Muscle of leg (tissue), 16 donors: ENCODE measurements at places on chromosomes 1 and 21.

- DNase-seq = peak; percentile 61
Measured at GRCh38 chr1:66282343-66282852, 251.6 kb upstream of the SGIP1 start.

DNA sequence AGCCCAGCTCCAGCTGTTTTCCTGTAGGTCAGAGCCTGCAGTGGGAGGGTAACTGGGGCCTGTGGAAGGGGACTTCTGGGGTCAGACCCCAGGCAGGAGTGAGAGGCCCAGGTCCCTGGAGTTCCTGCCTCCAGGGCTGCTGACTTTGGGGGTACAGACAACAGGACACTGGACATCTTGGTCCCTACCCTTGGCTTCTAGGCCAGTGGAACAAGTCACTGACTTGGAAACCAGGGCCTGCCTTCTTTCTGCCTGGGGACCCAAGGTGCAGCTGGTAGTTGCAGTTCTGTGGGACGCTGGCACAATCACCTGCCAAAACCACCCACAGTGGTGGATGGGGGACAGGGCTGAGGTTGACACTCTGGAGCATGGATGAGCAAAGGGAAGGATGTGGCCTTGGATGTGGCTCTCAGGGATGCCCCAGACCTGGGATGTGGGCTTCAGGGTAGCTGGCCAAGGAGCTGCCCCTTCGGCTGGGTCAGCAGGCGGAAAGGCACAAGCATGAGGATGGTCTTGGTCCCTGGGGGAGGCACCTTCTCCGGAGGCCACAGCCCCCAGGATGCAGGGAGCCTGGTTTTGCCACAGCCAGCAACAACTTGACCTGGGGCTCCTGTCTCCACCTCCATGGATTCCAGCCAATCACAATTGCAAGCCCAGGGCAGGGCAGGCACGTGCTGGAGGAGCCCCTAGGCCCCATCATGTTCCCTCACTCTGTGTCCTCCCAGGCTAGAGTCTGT lies 5.8 kb downstream of the JMJD4 start:
- no peak for DNase-seq

DNA sequence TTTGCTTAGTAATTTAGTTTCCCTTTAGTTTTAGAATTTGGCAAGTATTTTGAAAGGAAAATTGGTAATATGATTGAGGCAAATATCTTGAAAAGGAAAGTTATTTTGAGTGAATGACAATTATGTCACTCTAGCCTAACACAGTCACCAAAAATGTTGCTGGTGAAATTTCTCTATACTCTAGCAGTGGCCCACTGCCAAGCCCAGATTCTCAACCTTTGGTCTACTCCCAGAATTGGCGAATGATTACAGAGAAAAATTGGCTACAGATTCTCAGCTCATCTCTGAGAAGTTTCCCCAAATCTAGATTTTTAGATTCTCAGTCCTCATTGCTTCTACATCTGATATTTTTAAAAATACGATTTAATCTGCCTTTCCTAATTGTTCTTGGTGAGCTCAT lies 84.9 kb downstream of the PIGK start:
- DNase-seq = peak; percentile 12

GRCh38 chr1:15578921-15579682 lies 5.7 kb downstream of the AGMAT start:
- no peak for DNase-seq

- no peak for DNase-seq
Measured at GRCh38 chr1:223760833-223761232, 48.5 kb downstream of the CAPN2 start.

DNA sequence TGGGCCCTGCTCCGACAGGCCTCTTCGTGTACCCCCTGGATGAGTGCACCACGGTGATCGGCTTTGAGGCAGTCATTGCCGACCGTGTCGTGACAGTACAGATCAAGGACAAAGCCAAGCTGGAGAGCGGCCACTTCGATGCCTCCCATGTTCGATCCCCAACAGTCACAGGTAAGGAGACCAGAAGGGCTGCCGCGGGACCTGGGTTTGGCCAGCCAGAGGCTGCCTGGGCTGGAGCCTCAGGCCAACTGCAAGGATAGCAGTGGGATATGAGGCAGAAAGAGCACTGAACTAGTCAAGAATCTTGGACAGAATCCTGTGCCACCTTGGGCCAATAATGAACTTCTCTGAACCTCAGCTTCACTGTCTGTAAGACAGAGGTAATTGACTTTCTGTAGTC lies 22.1 kb downstream of the VWA5B1 start:
- DNase-seq = no peak

DNA sequence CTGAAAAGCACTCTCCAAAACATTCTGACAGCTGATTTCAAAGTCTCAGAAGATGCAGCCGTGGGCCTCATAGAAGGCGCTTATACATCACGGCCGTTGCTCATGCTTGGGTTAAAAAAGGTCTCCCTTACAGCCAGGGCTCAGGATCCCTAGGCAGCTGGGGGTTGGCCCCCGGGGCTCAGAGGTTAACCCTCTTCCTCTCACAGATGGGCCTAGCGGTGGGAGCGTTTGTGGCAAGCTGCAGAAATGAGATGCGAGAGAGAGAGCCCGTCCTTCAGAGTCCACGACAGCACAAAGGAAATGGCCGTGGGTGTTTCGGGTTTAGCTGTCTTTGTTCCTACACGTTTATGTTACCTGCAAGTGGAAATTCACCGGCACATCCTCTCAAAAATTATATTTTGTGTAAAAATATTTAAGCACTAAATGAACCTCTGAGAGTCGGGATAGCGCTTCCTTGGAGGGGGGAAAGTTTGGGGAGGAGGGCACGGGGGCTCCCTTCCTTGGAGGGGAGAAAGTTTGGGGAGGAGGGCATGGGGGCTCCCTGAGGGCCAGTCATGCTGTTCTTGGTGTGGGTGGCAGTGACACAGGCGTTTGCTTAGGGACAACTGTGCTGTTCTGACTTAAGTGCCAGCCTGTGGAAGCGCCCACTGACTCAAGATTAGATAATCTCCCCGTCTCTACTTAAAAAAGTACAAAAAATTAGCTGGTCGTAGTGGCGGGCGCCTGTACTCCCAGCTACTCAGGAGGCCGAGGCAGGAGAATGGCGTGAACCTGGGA lies 20.5 kb upstream of the PRDM15 start:
- no peak for DNase-seq

GRCh38 chr21:42411197-42411869 lies 7.6 kb downstream of the UBASH3A start:
- DNase-seq = no peak

GRCh38 chr21:17053321-17053720 lies 459.5 kb upstream of the CXADR start:
- no peak for DNase-seq

DNA sequence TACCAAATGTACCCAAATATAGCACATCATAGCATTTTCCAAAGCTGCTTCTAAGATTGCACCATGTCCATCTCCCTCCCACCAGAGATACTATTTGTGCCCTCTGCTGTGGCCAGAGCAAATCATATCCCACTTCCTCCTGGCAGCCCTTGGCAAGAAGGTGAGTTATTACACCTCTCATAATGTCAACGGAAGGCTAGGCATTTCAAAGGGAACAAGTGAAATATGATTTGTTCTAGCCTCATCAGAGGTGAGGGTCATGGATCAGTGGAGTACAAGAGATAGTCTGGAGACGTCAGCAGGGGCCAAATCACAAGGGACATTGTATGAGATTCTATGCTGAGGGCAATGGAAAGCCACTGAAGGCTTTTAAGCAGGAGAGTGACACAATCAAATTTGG lies 90.2 kb upstream of the BCAR3 start:
- DNase-seq = no peak

DNA sequence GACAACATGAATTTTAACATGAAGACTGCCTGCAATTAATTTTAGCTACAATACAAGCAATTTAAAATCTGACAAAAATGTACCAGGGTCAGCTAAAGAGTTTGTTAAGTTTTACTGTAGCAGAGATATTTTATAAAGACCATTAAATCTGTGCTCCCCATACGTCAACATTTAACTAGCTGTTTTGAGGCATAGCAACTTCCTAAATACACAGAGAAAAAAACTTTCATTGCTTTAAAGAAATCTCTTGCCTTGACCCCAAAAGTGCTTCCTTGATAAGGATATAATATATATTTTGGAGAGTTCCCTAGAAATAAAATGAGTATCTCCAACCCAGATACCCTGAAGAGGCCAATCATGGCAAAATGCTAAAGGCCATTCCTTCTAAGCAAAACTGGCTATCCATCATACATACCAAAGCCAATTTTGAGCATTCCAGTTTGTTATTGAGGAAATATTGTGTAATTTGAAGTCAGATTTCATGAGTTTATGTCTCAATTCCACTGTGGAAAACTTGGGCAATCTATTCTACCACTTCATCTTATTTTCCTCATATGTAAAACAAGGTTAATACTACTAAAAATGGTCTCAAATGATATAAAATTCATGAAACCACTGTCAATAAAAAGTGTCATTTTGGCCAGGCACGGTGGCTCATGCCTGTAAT lies 19.1 kb downstream of the ASPM start:
- DNase-seq = no peak

- DNase-seq = no peak
Measured at GRCh38 chr1:76284842-76285241, 210.3 kb downstream of the ST6GALNAC3 start.

DNA sequence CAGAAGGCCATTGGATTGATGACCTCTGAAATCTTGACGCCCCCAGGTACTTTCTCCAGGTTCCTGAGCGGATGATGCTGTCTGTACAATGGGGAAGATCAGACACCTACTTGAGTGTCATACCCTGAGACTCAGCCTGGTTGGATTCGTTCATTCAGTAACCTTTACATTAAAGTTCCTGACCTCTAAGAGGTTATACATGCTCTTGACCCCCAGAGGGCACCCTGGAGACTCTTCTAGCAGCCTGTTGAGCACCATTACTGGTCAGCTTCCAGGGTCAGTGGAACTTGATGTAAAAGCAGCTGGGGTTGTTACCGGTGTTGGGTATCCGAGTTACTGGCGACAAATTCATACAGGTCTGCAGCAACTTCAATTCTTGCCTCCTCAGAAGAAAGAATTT lies 114.3 kb upstream of the ZNF678 start:
- DNase-seq = no peak

DNA sequence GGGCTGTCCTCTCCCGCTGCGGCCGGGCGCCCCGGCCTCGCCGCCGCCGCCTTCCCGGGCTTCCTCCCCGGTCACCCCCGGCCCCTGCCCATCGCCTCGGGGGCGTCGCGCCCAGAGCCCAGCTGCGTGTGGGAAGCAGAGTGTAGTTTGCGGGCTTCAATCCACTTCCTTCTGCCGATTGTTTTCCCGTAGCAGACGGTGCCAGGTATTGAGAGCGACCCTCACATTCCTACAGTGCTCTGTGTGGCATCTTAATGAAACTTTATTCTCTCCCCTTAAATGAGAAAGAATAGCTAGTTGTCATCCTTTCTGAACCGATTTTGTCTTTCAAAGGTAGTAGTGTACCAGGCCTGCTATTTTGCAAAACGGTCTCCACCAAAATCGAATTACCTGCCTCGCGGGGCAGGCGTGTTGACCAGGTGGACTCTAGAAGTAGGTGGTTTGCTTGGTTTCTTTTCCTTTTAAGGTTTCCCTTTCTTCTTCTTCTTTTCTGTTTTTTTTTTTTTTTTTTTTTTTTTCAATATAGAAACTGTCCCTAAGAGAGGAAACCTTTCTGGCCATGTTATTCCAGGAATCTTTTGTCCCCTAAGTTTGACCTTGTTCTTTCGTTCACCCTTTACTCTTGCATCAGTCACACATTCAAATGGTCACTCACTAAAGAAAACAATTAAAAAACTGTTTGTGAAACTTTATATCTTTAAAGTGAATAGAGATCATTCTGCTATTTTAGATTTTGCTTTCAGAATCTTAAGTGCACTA lies 881 bp downstream of the USP25 start:
- DNase-seq = no peak

- DNase-seq = peak; percentile 46
Measured at GRCh38 chr1:19799230-19800075, at the start of gene TMCO4. Gene TMCO4 (minus strand): TSS chr1:19799916. CDS start chr1:19780758, 19,158 bp downstream.

GRCh38 chr1:189675712-189676244 lies 801.9 kb downstream of the BRINP3 start:
- DNase-seq = no peak

DNA sequence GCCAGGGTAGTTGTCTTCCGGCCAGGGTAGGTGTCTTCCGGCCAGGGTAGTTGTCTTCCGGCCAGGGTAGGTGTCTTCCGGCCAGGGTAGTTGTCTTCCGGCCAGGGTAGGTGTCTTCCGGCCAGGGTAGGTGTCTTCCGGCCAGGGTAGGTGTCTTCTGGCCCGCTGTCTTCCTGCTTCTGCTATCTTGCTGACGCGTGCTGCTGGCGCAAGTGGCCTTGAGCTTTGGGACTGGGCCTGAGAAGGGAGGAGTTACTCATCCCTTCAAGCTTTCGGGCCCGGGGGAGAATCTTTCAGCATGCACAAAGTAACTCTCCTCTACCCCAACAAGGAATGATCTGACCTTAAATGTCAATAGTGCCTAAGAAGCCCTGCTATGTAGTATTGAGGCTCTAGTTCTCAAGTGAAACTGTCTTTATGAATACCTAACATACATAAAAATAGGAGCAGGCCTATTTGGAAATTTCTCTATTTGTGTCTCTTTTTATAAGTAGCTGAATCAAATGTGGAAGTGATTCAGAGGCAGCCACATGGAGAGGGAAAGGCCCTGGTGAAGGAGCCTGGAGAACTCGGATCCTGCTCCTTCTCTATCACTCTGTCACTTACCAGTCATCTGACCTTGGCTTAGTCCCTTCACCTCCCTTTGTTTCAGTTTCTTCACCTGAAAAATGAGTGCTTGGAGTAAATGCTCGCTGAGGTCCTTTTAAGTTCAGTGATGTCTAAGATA lies 65.6 kb downstream of the RGL1 start:
- DNase-seq = peak; percentile 83

- no peak for DNase-seq
Measured at GRCh38 chr1:166588741-166589140, 250.5 kb upstream of the POGK start.

DNA sequence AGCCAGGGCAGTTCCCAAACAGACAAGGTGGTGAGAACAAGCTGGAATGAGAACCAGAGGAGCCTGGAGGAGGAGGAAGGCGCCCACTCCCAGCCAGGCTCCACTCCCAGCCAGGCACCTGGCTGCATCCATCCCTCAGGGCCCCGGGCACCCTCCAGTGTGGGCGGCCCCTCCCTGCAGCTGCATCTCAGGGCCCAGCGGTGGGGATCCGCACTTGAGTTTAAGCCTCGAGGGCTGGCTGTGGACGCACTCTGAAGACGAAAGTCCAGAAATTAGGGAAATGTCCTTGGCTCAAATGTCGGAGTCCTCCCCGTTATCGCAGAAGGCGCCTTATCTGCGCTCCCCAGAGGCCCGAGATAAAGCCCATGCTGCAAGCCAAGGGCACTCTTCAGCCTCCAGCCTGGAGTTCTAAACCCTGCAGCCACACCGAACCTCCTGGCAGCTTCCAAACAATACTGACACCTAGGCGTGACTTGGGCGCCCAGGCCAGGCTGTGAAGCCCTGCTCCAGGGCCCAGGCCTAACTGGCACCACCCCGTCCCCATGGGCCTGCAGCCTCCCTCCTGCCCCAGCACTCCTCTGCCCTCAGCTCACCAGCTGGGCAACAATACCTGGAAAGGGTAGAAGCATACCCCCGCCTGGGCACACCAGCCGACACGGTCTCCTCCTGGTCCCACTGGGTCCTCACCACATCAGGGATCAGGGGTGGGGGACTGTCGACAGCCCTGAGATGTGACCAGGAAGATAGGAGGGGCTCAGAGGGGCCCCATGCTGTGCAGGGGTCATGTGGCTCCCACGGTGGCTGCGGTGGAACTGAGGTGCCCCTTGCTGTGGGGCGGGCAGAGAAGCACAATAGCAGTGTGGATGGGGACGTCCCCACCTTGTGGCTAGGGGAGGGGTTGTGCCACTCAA lies 184.8 kb upstream of the VAMP3 start:
- no peak for DNase-seq
